DMS79 treated with DMSO at 0.1 percent for 48 hours (cell line): ENCODE measurements at places on chromosomes 3 and 15.

- DNase-seq: no peak
Observed at GRCh38 chr3:11671648-11672100, 28.0 kb upstream of the VGLL4 start.

GRCh38 chr3:8845641-8846040 is 76.2 kb upstream of the OXTR start:
- DNase-seq: no peak

DNA sequence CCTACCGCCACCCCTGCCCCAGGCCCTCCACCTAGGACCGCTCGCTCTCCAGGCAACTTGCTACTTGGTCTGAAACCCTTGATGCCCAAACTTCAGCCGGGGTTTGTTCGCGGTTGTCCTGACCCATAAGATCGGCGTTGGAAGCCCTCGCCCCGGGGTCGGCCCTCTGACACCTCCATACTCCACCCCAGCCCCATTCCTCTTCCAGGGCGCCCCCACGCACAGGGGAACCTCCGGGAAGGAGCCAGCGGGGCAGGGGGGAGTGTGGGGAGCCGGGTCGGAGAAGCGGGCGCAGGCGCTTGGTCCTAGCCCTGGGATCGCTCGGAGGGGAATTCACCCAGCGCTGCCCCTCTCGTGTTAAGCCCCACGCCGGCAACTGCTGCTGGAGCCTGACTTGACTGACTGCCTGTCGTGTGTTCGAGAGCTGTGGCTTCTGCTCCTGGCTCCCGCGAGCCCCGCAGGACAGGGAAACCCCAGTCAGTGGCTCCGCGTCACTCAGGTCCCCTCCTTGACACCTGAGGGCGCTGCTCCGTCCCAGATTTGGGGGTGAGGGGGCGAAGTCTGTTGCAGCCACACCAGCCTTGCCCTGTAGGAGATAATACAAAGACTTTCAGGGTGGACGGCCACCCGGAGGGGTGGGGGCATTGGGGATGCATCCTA is 675 bp downstream of the RYR3 start:
- no peak for DNase-seq

- peak; percentile 5 for DNase-seq
Observed at GRCh38 chr3:150384296-150385212, 23.5 kb upstream of the TSC22D2 start.

DNA sequence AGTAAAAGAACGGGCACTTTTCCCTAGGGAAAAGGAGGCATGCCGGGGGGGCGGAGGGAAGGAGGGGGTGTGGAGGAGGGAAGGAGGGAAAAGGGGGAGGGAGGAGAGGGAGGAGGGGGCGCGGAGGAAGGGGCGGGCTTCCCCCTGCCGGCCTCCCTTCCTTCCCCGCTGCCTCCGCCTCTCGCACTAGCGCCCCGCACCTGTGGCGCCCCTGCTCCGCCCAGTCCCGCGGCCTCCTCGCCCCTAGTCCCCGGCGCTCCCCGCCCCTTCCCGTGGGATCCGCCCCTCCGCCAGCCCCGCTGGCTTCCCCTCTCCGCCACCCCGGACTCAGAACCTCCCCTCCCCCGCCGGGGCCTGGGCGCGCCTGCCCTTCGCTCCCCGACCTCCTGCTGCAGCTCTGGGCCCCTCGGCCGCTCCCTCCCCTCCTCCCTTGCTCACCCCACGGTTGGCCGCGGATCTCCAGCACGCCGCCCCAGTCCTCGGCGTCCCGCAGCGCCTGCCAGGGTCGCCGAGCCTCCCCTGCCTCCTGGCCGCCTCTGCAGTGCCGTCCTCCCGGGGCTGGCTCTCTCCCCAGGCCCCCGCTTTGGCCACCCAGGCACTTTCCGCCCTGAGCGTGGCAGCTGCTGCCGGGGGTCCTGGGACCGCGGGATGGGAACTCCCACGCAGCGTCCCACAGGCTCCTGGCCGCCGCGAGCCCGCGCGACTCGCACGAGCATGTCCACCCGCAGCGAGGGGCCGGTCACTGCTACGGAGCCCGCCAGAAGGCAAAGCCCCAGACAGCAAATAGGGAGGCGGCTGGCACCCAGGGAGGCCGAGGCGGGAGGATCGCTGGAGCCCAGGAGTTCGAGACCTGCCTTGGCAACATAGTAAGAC is 147.4 kb downstream of the TJP1 start:
- no peak for DNase-seq

- DNase-seq: peak; percentile 79
Observed at GRCh38 chr3:43411429-43411828, 125.1 kb downstream of the SNRK start.

DNA sequence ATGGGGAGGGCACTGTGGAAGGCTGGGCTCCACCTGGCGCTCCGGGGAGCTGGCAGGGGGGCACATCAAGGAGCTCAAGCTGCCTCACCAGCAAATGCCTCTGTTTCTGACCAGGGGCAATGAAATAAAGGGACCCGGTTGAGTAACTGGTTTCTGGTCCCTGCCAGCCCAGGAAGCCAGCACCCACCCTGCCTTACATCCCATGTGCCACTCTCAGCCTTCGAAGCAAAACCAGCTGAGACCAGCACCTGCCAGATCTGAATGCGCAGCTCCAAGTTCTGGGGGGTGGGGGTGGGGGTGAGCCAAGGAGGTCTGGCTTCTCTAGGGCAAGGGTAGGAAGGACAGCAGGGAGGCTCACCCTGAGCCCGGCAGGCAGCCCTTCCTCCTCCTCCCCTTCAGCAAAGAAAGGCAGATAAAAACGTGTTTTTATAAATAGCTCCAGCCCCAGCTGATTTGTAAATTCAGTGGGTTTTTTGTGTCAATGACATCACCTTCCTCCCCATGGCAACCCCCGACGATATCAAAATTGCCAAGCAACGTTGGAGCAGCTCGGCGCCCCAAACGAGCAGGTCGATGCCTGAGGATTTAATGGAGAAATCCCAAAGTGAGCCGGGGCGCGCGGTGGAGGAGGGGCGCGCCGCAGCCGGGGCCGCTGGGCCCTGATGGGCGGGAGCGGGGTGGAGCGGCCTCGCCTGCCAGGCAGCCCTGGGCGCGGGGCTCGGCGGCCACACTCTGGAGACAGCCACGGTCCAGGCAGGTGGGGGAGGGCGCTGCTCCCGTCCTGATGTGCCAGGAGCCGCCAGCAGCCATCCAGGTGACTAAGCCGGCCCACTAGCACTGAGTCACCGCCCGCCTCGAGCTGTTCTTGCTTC is at the start of gene PAK6:
TSS of gene PAK6 (plus strand) at position 532 of the 872 bp plus-strand sequence. CDS start 25,723 bp downstream, outside the sequence.
- DNase-seq: peak; percentile 43
